Activated T-helper 1 cell treated with anti-CD3 and anti-CD28 coated beads, Interleukin-2, amount 50 U/mL, for 16 hours (primary cell): ENCODE measurements at places on chromosomes 16 and 17.

- DNase-seq = no peak
Measured at GRCh38 chr16:51137097-51137496, 14.0 kb downstream of the SALL1 start.

DNA sequence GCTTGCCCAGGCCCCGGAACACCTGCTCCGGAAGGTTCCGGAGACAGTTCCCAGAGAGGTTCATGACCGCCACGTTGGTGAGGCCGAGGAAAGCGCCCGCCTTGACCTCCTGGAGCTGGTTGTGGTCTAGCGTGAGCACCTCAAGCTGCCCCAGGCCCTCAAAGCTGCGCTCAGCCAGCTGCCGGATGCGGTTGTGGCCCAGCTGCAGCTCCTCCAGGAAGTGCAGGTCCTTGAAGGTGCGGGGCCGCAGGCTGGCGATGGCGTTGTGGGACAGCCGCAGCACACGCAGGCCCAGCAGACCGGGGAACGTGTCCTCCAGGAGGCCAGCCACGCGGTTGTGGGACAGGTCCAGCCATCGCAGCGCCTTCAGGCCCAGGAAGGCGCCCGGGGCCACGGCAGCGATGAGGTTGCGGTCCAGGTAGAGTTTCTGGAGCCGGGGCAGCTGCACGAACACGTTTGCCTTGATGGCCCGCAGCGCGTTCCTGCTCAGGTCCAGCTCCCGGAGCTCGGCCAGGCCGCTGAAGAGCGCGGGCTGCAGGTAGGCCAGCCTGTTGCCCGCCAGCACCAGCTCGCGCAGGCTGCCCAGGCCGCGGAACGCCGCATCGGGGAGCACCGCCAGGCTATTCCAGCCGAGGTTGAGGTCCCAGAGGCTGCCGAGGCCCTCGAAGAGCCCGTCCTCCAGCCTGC, 2.1 kb downstream of the IGFALS start:
- no peak for DNase-seq

- no peak for DNase-seq
Measured at GRCh38 chr17:17841601-17842025, 4.8 kb upstream of the SREBF1 start.

GRCh38 chr17:72463287-72464102, 342.7 kb downstream of the SOX9 start:
- DNase-seq = no peak

- DNase-seq = no peak
Measured at GRCh38 chr17:16989230-16989952, 17.5 kb upstream of the TNFRSF13B start.

DNA sequence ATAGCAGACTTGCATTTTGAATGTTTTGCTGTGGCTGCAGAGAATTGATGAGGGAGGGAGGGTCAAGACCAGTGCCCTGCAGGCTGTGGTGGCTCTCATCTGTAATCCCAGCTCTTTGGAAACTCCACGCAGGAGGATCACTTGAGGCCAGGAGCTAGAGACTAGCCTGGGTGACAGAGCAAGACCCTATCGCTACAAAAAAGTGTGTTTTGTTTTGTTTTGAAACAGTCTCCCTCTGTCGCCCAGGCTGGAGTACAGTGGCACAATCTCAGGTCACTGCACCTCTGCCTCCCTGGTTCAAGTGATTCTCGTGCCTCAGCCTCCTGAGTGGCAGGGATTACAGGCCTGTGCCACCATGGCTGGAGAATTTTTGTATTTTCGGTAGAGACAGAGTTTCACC, 1.9 kb upstream of the UBE2G1 start:
- no peak for DNase-seq

- DNase-seq = no peak
Measured at GRCh38 chr16:81106826-81107503, 10.8 kb upstream of the GCSH start.
